ENCODE measurements at places on chromosomes 7 and 10.

GRCh38 chr7:95001258-95001657 lies 93.9 kb downstream of the PPP1R9A start:
- no peak for DNase-seq

GRCh38 chr7:33874943-33875342 lies 30.4 kb upstream of the BMPER start:
- no peak for DNase-seq

- DNase-seq: no peak
These were observed 542.1 kb downstream of the TCERG1L start for GRCh38 chr10:130769146-130770017.

GRCh38 chr7:117802660-117803059 lies 70.6 kb downstream of the CTTNBP2 start:
- no peak for DNase-seq

DNA sequence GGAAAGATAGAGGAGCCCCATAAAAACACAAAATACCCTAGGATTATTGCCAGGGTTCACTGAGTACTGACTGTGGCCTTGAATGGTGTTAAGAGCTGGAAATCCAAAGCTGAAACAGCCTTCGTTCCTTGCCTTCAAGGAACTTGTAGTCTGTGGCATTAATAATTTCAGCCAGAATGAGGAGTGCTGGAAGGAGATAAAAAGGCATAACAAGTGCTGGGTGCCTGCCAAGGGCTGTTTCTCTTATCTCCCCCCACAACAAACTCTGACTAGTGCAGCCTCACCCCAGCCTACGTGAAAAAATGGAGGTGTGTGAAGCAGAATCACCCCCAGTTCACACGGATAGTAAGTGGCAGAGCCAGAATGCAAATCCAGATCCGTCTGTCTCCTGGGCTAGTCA lies 199.1 kb upstream of the LYZL2 start:
- no peak for DNase-seq
